ENCODE measurements at places on chromosomes 1 and 21.

DNA sequence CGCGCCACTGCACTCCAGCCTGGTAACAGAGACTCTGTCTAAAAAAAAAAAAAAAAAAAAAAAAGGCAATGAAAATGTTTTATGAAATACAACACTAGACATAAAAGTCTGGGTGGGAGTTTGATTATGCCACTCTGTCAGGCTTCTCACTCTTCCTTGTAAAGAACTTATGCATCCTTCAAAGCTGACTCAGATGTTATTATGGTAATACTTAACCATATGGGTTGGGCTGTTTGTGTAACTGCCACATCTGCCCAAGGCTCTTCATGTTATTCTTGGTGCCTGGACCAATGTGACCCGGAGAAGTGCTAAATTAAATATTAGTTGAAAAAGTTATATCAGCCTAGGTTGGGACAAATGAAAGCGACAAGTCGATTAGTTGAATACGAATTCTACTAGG lies 23.8 kb downstream of the FAM89A start:
- DNase-seq = no peak

DNA sequence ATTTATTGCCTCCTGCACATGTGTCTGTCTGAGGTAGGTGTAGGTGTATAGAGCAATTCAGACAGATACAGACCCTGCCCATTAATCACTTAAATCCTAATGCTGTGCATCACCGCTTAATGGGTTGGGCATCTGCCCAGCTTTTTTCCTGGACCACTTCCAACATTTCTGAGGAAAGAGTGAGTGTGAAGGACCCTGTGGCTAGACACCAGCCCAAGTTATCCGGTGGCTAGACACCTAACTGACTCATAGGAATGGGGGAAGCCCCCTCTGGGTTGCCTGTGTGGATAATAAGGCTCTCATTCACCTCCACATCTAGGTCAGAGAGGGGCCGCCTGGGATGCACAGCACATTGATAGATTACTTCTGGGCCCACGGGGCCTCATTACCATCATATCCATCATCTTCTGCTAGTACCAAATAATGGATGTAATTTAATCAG lies 121.1 kb upstream of the RAVER2 start:
- no peak for DNase-seq

DNA sequence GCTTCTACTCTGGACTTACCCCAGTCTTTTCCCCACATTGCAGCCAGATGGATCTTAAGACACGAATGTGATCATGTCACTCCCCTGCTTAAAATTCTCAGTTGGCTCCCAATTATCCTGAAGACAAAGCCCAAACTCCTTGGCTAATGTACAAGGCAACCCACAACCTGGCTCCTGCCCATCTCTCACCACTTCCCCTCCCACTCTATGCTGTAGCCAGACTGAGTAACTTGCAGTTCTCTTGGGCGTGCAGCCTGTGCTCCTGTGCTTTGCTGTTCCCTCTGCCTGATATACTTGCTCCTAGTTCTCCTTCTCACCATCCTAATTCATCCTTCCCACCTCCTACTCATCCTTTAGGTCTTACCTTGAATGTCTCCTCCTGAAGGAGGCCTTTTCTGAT lies 56.2 kb downstream of the LGR6 start:
- DNase-seq = no peak

GRCh38 chr1:192610112-192610889 lies 25.6 kb upstream of the RGS13 start:
- DNase-seq = no peak

DNA sequence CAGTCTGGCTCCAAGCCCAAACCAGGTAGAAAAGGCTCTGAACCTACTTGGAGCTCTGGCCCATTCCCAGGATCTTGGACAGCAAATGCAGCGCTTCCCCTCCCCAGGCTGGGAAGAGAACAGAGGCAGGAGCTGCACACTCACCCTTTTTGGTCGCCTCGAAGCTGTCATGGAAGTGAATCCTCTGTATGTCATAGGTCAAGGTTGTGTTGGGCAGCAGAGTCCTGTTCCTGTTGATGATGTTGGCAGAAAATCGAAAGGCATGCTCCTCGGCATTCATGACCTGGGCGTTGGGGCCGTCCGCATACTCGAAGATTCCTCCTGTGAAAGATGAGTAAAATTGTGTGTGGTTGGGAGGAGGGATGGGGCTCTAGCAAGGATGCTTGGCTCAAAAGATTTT lies 143.5 kb downstream of the GRIK3 start:
- no peak for DNase-seq

GRCh38 chr1:154145986-154146385 lies 8.9 kb downstream of the NUP210L start:
- no peak for DNase-seq

- no peak for DNase-seq
Observed at GRCh38 chr1:186812570-186812969, 16.2 kb upstream of the PLA2G4A start.

- no peak for DNase-seq
Observed at GRCh38 chr1:234745844-234746797, 136.1 kb upstream of the IRF2BP2 start.

DNA sequence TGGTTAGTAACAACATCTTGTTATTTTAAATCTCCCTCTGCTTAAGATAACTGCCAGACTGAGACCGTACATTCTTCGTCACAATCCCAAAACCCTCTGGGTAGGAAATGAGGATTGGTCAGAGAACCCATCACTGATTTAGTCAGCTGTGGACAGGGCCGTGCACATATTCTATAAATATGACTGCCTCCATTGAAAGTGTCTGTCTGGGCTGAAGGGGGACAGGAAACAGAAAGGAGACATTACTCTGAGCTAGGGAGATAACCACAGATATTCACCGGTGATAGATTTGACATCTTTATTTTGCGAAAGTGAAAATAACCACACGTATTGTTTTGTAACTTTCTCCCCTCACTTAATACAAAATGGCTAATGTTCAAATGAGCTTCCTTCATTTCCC lies 36.9 kb upstream of the ST6GALNAC5 start:
- DNase-seq = no peak

- DNase-seq = no peak
Observed at GRCh38 chr1:59678493-59679228, 136.1 kb upstream of the HOOK1 start.

GRCh38 chr1:7322283-7322785 lies 448.8 kb upstream of the VAMP3 start:
- DNase-seq = no peak

GRCh38 chr1:98296681-98297080 lies 364.8 kb upstream of the SNX7 start:
- DNase-seq = no peak

- no peak for DNase-seq
Observed at GRCh38 chr1:206478746-206479145, 8.5 kb downstream of the IKBKE start.

DNA sequence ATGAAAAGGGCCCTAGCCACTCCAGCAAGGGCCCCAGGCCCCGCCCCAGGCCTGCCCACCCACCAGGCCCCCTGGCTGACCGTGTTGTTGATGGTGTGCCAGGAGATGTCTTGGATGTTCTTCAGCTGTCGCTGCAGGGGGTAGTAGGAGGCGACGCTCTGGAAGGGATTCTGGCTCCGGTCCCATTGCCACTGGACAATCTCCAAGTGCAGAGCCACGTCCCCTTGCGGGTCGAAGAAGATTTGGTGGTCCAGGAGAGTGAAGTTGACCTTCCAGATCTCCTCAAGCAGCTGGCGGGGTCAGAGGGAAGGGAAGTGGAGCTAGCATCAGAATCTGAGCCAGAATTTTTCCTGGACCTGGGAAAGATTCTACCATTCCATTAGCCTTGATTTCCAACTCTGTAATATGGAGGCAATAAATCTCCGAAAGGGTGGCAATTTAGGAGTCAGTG lies 10.2 kb downstream of the TAS1R2 start:
- DNase-seq = no peak
